ENCODE measurements at places on chromosomes 13 and 19.

- DNase-seq: no peak
Measured at GRCh38 chr13:51643882-51644281, 59.6 kb downstream of the WDFY2 start.

- no peak for DNase-seq
Measured at GRCh38 chr13:48175185-48175584, 57.8 kb upstream of the ITM2B start.

- no peak for DNase-seq
Measured at GRCh38 chr13:40402931-40403431, 263.5 kb downstream of the FOXO1 start.

DNA sequence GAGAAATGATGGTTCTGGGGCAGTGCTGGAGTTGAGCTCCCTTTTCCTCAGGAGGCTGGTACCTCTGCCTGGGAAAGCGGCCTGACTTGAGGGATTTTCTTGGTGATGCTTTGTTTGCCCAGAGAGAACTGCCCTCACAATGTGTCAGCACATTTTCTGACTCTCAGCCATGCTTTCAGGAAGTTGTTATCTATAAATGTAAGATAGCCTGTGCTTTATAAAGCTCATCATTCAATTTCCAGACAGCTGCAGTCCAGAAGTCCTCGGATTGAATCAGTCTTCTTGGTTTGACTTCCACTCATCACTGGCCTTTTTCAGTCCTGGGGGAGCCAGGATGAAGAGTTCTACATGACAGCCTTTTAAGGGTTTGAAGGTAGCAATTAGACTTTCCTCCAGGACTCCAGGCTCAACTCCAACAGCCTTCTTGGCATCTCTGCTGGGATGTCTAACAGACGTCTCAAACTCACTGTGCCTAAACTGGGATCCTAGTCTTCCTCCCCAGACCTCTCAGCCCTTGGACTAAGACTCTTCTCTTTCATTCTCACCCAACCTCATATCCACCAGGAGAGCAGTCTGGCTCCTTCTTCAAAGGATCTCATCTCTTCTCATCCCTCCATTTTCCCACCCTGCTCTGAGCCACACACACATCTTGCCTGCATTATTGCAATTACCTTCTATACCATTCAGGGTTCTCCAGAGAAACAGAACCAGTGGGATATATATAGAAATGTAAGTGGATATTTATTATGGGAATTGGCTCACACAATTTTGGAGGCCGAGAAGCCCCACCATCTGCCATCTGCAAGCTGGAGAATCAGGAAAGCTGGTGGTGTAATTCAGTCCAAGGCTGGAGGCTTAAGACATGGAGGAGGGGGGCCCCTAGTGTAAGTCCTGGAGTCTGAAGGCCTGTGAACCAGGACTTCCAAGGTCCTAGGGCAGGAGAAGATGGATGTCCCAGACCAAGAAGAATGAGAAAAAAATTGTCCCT, 13.1 kb downstream of the ERICH6B start:
- DNase-seq: no peak

- no peak for DNase-seq
Measured at GRCh38 chr19:47762151-47762550, 16.4 kb upstream of the SELENOW start.

Data from GM18507 (cell line).